GM04503 (cell line): ENCODE measurements at places on chromosomes 7 and 10.
A peak's percentile ranks its signal among the peaks of the same experiment; 100 is the strongest.

- no peak for DNase-seq
Observed at GRCh38 chr7:142376356-142376997, 118.6 kb upstream of the PRSS58 start.

- no peak for DNase-seq
Observed at GRCh38 chr7:140209866-140210609, 33.3 kb upstream of the KDM7A start.

DNA sequence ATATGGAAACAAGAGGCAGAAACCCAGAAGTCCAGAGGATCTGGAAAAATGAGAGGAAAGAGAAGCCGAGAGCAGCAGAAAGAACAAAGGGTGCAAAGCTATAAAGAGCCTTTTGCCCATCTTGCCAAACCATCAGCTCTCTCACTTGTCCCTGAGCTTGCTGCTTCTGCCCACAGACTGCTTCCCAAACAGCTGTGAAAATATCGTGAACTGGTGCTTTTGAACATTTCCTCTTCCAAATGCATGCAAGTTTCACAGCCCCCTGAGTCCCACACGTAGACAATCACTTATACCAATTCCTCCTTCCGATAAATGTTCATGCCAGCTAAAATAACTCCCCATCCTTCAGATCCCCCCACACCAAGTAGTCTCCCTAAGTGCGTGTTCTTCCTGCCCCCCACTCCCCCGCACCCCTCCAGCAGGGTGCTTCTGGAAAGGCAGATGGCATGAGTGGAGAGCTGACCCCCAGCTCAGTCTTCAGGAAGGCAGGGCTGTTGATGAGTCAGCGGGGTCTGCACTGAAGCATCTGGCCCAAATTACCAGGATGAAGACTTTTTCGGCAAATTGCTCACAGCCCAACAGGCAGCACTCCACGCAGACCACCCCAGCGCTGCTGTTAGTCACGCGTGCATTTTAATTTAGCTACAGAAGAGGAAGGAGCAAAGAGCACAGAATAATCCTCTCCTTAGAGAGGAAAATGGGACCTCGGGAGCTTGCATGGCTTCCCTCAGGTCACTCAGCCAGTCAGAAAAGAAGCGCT lies 76.1 kb upstream of the KCNMA1 start:
- no peak for DNase-seq

DNA sequence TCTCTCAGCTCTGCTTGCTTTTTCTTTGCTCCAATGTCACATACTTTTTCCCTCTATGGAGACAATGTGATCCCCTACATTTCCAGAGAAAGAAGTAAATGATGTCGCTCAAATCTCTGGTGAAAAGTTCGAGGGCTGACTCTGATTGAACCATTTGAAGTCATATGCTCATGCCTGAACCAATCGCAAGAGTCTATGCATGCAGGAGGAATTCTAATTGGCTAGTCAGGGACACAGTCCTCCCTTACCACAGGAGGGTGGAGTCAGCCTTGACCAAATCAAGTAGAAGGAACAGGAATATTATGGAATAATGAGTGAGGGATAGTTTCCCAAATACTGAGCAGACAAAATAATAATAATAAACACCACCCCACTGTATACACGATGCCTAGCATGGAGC lies 96.8 kb downstream of the PRLHR start:
- DNase-seq = no peak

- DNase-seq = peak; percentile 40
Observed at GRCh38 chr7:29408841-29409243, 154.8 kb upstream of the PRR15 start.
